Stimulated activated CD4-positive, alpha-beta T cell treated with anti-CD3 and anti-CD28 coated beads, Interleukin-15, amount 100 ng/mL, for 1 hour (primary cell): ENCODE measurements at places on chromosomes 4 and X.

DNA sequence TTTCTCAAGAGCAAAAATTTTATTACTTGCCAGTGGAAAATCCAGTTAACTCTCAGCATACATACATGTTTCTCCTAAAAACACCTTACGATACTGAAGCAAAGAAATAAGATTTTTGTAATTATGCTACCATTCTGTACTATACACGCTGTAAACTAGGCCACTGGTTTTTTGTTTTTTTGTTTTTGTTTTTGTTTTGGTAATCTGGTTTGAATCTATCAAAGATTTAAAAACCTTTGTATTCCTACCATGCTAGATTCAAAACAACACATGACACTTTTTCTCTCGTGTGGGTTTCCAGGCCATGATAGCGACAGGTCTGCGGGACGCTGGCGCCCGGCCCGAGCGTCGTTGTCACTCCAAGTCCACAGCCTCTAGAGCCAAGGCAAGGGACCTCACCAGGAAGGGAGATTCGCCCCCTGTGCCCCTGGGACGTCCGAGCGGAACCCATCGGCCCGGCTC lies 723 bp downstream of the TMEM192 start:
- DNase-seq = no peak

GRCh38 chr4:76055016-76055415 lies 19.1 kb upstream of the CXCL11 start:
- no peak for DNase-seq

DNA sequence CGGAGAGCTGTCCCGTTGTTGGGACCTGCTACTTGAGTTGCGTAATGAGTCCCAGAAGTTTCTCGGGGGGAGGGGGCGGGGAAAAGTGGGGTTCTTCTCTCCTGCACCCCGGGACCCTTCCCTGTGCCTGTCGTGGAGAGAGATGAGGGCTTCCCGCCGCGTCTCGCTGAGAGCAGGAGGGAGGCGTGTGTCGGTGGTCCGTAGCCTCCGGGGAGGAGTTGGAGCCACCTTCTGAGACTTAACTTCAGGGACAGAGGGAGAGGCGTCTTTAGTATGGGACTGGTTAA lies 698 bp downstream of the AFF1 start:
- DNase-seq = no peak

- DNase-seq = no peak
Measured at GRCh38 chr4:15197005-15197404, 194.7 kb downstream of the CPEB2 start.

DNA sequence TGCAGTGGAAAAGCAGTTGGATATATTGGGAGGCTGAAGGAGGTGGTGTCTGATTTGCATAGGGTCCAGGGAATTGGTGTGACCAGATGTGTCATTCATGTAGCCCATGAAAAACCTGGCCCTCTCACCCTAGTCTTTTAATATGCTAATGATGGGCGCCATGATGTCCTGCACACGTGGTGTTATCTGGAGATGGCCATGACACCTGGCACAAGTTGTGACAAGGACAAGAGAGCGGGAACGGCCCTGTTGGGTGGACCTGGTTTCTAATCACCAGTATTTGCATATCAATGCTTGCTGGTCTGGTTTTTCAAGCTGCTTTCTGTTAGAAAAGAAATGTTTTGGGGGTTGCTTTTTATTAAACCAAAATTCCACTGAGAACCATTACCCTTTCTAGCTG lies 87.4 kb downstream of the ZXDA start:
- DNase-seq = no peak

- no peak for DNase-seq
Measured at GRCh38 chr4:42280327-42281095, 116.8 kb upstream of the SHISA3 start.

DNA sequence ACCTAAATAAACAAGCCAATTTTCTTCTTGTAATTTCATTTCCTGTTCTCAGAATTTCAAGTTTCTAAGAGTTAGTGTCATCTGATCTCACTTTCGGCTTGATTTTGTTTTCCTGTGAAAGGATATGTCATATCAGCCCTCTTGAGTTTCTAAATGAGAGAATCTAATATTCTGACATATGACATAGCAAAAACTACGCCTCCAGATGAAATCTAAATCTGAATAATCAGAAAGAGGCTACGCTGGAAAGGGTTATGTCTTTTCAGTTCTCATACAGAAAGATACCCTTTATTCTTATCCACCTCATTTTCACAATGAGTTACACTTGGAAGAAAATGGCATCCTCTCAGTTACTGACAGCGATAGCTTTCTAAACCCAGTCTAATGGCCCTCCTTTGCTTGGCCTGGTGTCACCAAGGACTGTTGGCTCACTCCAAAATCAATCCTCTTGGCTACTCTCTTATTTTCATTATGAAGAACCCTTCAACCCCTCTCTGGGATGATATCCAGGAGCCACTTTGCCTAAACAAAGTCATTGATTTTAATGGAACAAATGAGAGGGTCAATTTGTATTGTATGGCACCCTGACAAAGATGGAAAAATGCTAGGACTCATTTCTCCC lies 65.6 kb downstream of the ASB9 start:
- DNase-seq = no peak

DNA sequence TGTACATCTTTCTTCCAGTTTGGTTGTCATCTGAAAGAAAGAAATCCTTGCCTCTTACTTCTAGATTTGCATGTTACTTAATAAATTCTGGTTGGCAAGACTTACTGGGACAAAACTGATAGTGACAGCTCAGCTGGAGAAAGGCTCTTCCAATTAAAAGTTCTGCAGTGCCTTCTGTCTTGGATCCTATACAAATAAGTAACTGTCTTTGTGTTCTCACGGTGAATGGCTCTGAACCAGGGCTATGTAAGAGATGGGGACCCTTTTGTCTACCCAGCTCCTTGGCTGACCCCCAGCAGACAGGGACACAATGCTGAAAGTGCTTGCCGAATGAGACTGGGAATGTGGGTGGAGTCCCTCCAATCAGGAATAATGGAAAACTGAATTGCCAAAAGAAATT lies 89.5 kb downstream of the AASDH start:
- no peak for DNase-seq

DNA sequence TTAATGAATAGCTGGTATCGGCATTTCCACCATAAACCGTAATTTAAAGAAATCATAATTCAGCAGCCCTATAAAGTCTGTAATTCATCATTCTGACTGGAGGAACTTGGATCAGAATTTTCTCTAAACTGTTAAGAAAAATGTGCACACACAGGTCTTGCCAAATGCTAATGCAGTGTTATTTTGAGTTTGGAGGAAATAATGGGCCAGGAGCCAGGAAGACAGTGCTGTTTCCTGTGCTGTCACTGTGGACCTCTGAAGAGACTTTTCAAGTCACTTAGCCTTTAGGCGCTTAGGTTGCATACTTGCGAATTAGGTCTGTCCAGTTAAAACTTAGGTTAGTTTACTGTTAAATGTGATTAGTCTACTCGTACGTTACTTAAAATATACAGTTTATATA lies 137.5 kb upstream of the ANXA3 start:
- DNase-seq = no peak

- DNase-seq = no peak
Measured at GRCh38 chrX:95318882-95319281, 1365.8 kb upstream of the DIAPH2 start.

DNA sequence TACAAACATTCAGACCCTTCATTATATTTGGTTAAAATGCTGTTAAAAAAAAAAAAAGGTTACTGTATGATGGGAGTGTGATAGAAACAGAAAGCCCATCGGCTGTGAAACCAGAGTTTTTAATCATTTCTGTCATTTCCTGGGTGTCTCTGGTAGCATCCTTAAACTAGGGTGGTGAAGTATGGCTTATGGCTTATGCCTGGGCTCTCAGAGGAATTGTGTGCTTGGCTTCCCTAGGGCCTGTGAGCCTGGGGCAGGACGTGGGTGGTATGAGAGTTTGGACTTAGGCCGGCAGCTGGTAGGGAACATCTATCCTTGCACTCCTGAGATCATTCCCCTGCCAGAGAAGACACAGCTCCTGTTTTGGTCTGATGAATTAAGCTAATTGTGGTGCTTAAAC lies 52.2 kb downstream of the DCUN1D4 start:
- no peak for DNase-seq

- DNase-seq = no peak
Measured at GRCh38 chr4:159946983-159947615, 844.2 kb downstream of the RAPGEF2 start.

DNA sequence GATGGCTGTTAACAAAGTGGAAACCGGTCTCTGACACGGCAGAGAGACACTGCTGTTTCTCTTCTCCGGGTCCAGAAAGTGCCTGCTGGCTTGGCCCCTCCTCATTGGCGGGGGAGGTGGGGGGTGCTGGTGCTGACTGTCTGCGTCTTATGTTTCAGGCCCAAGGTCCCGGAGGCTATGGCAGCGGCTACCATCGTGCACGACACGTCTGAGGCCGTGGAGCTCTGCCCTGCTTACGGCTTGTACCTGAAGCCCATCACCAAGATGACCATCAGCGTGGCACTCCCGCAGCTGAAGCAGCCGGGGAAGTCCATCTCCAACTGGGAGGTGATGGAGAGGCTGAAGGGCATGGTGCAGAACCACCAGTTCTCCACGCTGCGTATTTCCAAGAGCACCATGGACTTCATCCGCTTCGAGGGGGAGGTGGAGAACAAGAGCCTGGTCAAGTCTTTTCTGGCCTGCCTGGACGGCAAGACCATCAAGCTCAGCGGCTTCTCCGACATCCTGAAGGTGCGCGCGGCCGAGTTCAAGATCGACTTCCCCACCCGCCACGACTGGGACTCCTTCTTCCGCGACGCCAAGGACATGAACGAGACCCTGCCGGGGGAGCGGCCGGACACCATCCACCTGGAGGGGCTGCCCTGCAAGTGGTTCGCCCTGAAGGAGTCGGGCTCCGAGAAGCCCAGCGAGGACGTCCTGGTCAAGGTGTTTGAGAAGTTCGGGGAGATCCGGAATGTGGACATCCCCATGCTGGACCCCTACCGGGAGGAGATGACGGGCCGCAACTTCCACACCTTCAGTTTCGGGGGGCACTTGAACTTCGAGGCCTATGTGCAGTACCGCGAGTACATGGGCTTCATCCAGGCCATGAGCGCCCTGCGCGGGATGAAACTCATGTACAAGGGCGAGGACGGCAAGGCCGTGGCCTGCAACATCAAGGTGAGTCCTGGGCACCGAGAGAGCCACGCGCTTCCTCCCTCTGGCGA lies 2.2 kb downstream of the AKAP17A start:
- DNase-seq = no peak

GRCh38 chr4:184238072-184238745 lies 20.5 kb upstream of the ENPP6 start:
- no peak for DNase-seq

DNA sequence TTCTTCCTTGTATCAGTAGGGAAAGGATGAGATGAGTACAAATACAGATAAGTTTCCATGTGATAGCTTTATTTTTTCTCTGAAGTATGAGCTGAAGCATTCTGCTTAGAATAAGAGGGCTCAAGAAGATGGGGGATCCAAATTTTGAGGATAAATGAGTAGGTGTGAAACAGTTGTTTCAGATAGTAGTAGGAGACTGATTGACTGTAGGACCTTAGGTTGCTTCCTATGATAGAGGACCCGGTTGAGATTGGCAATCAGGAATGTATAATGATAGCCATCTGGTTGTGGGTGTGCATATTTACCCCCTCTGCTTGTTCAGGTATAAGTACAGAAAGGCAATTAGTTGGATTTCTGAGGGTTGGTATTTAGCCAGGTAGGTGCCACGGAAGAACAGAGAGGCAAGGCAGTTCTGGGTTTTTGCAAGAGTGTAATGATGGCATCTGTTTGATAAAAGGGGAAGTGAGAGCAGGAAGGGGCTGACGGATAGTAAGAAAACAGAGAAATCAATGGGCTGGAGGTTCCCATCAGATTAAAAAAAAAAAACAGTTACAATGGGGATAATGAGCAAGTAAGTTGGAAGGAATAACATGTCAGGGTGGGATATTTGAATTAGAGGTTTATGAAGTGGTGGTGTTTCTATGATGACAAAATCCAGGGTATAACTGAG lies 13.7 kb downstream of the OCRL start:
- DNase-seq = no peak

DNA sequence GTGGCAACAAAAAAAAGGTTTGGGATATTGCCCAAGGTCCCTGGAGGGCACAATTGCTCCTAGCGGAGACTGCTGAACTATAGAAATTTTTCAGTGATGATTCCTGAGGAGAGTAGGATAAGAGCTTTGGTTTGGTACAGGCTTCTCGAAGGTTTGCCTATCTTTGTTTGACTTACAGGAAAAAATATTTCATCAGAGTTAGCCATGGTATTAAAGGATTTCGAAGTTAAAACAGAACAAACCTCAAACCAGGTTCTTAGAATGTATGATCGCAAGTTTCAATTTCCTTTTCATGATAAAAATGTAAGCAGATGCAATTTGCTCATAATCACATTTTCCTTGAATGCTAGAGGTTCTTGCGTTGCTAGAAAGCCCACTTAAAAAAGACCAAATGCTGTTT lies 1.7 kb downstream of the EGFL6 start:
- no peak for DNase-seq

GRCh38 chr4:87498446-87498900 lies 30.7 kb downstream of the SPARCL1 start:
- no peak for DNase-seq

DNA sequence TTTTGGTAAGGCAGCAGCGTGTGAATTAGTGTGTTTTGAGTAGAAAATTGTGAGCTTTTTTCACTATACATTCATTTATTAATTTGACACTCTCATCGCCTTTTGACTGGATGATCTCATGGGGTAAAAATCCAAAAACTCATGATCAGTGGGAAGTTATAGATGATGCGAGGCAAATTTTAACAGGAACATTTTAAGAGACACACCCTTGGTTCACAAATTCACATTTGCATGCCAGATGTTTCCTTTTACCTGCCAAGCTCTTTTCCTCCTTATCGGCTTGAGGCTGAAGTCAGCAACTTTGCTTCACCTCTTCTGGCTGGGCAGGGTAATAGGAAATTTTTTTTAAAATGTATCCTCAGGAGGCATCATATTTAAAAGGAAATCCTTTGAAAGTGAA lies 318.0 kb upstream of the HS3ST1 start:
- no peak for DNase-seq

- DNase-seq = no peak
Measured at GRCh38 chrX:96568071-96568470, 116.6 kb upstream of the DIAPH2 start.
